ENCODE measurements at places on chromosomes 13 and 19. TPM values are rescaled to one million over a fixed set of nuclear protein-coding genes. Genes with fewer than 3 reads are reported as not detected.

The RAB3A gene
- 0.59 TPM for polyA plus RNA-seq

The ELANE gene
- not detected for polyA plus RNA-seq

The SHD gene
- not detected for polyA plus RNA-seq

The SH2D3A gene
- polyA plus RNA-seq, result 37.9 TPM

The CYP4F2 gene
- not detected for polyA plus RNA-seq

The CABP5 gene
- polyA plus RNA-seq, result not detected

The TNFSF11 gene
- 0.18 TPM for polyA plus RNA-seq

Data from CD4-positive, alpha-beta memory T cell (primary cell).